ENCODE measurements at places on chromosomes 2 and 18. TPM values are rescaled to one million over a fixed set of nuclear protein-coding genes. Genes with fewer than 3 reads are reported as not detected.
A peak's percentile ranks its signal among the peaks of the same experiment; 100 is the strongest.

The ALKAL2 gene
- 1.1 TPM for total RNA-seq

DNA sequence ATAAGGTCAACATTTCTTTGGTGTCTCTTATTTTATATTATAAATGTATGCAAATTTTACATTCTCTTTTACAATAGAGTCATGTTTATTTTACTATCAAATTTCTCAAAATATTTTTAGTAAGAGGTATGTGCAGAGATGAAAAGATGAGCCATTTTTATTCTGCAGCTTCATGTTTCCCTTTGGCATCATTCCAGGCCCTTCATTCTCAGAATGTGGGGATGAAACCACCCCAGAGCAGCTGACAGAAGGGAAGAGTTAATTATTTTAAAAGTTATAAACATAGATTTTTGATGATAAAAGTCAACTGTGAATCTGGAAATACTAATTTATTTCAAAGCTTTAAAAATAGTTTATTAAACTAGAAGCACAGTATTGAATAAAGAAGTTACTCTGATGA, 12.8 kb upstream of the FSHR start:
- DNase-seq: no peak

The CNGA3 gene
- 0.40 TPM for total RNA-seq

DNA sequence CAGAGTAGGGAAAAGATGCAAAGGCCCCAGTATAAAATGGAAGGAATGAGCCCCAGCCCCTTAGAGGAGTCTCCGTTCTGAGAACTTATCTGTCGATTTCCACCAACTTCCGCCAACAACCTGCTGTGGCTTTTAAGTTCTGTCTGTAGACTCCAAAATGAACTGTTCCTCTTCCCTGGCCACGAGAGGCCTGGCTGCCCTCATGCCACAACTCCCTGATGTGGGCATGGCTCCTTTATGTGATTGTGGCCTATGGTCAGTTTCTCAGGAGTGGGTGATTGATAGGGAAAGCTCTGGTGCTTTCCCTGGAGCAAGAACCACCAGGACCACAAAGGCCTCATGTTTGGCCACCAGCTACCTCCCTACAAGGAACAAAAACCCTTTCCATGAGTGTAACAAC, 18.8 kb upstream of the CD207 start:
- no peak for DNase-seq

DNA sequence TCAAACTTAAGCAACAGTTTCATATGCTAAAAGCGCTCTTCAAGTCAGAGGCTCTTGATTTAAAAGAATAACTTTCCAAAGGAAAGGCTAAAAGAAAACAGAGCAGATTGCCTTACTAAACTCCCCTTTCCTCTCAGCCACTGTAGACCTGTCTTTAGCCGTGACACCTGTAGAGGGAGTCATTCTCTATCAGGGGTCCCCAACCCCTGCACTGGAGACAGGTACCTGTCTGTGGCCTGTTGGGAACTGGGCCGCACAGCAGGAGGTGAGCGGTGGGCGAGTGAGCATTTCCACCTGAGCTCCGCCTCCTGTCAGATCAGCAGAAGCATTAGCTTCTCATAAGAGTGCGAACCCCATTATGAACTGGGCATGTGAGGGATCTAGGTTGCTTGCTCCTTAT, 9.6 kb downstream of the SLC14A1 start:
- no peak for DNase-seq

The DSG1 gene
- not detected for total RNA-seq

The SPDYA gene
- total RNA-seq: 0.75 TPM

GRCh38 chr2:117859532-117859911, 45.0 kb downstream of the DDX18 start:
- no peak for DNase-seq

The KIAA2012 gene
- 0.31 TPM for total RNA-seq

The CCDC178 gene
- total RNA-seq: 0.58 TPM

The EHD3 gene
- total RNA-seq: 3.5 TPM

DNA sequence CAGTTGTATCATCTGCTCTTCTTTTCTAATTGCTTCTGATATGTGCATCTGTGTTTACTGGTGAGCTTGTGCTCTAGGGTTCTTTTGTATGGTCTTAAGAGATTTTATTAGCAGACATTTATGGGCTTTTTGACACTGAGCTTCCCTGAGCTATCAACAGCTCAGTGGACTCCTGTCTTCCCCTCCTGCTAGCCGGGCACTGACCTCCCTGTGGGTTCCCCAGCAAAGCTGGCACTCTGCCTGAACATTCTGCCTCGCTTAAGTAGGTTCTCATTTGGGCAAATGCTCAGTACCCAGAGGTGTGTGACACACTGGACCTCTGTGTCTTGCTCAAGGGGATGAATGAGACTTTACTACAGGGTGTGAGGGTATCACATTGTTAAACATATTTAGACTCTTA, 15.8 kb downstream of the TRAF3IP1 start:
- no peak for DNase-seq

GRCh38 chr2:11552260-11552638, 18.4 kb downstream of the GREB1 start:
- DNase-seq: no peak

DNA sequence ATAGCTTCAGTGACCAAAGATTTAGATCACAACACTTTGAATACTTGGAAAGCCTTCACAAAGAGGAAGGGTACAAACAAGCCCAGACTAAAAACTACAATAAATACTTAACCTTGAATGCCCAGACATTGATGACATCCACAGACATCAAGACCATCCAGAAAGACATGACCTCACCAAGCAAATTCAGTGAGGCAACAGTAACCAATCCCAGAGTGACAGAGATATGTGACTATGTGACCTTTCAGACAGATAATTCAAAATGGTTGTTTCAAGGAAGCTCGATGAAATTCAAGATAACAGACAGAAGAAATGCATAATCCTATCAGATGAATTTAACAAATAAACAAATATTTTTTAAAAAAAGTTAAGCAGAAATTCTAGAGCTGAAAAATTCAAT, 19.9 kb upstream of the EVA1A start:
- no peak for DNase-seq

The PIEZO2 gene
- 47.2 TPM for total RNA-seq

The GYPC gene
- 116 TPM for total RNA-seq

DNA sequence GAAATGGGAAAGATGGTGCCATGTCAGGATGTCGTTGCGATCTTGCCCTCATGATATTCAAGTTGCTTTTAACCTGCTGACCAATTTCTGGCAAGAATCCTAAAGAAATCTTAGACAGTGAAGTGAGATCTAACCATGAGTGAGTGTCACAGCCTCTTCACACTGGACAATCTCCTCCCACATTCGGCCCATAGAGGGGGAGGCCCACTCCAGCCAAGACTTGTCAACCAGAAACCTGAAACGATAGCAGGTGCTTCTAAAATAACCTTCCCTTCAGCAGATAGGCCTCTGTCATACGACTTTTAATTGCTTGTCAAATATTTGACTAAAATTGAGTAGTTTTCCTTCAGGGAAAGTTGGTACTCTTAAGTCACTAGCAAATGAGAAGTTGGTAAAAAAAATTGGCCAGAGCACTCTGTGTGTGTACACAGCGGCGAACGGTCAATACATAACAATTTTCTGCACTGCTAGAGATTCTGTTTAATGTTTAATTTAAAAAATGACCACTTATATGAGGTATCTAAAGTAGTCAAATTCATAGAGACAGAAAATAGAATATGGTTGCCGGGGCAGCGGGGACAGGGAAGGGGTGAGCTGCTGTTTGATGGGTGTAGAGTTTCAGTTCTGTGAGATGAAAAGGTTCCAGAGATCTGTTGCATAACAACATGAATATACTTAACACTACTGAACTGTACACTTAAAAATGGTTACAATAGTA, 110.2 kb downstream of the VAPA start:
- DNase-seq: peak; percentile 28
